ENCODE measurements at places on chromosomes 4 and X.

GRCh38 chr4:39096847-39097246 is 34.8 kb downstream of the KLHL5 start:
- no peak for DNase-seq

DNA sequence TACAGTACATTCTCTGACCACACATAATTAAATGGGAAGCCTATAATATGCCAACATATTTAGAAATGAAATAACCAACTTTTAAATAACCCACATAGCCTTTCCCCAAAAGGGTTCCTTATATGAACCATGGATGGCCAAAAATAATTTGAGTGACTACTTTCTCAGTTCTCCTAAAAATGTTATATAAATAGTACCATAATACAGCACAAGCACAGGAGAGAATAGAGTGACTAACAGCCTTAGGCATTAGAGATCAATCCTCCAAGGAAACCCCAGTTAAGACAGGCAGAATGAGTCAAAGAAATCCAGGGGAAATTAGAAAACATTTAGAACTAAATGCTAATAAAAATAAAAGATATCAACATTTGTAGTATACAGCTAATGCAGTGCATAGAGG is 50.2 kb downstream of the ANKRD17 start:
- peak; percentile 65 for DNase-seq

GRCh38 chr4:79636991-79637390 is 229.0 kb upstream of the GK2 start:
- no peak for DNase-seq

GRCh38 chr4:72136429-72136828 is 104.6 kb downstream of the NPFFR2 start:
- DNase-seq: no peak

DNA sequence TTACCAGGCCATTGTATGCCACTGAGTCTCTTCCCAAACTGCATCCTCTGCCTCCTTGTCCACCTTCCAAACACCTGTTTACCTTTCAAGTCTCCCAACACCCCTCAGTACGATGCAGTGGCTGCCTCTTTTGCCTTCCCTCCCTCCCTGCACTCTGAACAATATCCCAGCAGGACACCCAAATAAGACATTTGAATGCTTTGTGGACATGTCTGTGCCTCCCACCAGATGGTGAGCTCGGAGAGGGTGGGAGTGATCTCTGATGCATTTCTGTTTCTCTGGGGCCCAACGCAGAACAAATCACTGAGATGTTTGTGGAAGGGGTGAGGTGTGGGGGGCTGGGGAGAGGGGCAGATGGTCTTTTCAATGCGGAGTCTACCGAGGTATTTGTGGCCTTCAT is 33.4 kb downstream of the PJA1 start:
- DNase-seq: no peak

- DNase-seq: peak; percentile 41
Measured at GRCh38 chr4:13328591-13328990, 155.5 kb downstream of the RAB28 start.

- DNase-seq: no peak
Measured at GRCh38 chrX:71514367-71515037, 18.4 kb upstream of the OGT start.

DNA sequence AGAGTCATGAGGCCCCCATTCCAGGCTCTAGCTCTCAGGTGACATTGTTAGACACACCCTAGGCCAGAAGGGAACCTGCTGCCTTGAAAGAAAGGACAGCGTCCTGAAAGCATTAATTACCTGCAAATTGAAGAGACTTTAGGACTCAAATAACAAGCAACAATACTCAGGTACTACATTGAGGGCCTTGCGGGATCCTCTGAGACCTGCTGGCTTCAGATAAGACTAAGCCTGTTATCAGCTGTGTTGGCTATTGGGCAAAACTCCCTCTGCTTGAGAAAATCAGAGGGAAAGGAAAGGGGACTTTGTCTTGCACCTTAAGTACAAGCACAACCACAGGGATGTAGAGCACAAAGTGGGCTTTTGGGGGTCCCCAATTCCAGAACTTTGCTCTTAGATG is 45.9 kb upstream of the DACH2 start:
- no peak for DNase-seq

GRCh38 chr4:75736862-75737261 is 12.5 kb downstream of the USO1 start:
- DNase-seq: no peak

- DNase-seq: no peak
Measured at GRCh38 chr4:146343199-146343598, 128.9 kb downstream of the REELD1 start.

DNA sequence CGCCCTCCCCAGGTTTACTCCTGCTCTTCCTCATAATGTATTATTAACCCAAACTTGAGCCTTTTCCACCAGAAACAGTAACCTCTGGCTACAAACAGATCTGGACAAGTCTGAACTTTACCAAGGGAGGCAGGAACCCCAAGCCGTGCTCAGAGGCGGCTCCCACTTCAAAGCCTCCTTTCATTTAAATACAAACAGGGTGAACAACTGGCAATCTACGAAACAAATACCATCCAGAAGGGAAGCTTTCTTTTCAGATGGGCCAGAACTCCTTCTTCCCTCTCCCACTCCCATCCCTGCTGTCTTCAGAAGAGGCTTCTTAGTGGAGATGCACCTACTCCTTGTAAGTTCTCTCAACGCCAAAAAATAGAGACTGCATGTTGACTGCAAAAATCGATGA is 2.1 kb upstream of the GPC4 start:
- no peak for DNase-seq
